Thoracic aorta (tissue), 2 donors: ENCODE measurements at places on chromosomes 3 and 15.

DNA sequence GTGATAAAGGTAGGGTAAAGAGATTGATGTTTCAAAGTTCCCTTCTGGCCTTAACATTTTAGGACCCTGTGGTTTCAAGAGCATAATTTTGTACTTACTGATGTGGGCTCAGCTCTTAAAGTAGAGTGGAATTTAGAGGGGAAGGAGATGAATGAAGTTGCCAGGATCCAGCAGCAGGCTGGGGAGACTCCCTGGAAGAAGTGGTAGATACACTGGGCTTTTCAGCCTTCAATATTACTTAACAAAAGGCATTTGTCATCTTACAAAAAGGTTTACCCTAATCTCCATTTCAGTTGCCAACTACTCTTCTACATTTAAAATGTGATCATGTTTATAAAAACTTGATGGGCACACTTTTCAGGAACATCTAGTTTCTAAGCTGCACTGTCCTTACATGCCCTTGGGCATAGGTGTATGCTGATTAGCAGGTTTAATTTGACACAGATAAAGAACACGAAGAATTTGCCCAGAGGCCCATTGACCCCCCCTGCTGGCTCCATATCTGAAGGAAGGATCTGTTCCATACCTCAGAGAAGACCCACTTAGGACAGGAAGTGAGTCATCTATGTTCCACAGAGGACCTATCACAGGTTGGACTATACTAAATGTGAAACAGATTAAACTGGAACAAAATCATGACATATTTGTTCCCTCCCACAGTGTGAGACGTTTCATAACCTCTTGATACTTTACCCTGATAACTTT is 93.0 kb upstream of the LPP start:
- H3K27ac ChIP-seq: no peak overlapping the region
- no peaks in the 10 kb centered on the region for H3K36me3 ChIP-seq
- no peaks in the 10 kb centered on the region for H3K27me3 ChIP-seq
- DNase-seq: no peak
- H3K4me1 ChIP-seq: peaks cover 8% of the 10 kb centered on the region

GRCh38 chr15:40323953-40324937 is 753 bp downstream of the INAFM2 start:
- peak overlapping the region; percentile 86 for H3K27ac ChIP-seq
- H3K36me3 ChIP-seq: no peaks in the 10 kb centered on the region
- peak overlapping the region; percentile 87 for H3K4me3 ChIP-seq

DNA sequence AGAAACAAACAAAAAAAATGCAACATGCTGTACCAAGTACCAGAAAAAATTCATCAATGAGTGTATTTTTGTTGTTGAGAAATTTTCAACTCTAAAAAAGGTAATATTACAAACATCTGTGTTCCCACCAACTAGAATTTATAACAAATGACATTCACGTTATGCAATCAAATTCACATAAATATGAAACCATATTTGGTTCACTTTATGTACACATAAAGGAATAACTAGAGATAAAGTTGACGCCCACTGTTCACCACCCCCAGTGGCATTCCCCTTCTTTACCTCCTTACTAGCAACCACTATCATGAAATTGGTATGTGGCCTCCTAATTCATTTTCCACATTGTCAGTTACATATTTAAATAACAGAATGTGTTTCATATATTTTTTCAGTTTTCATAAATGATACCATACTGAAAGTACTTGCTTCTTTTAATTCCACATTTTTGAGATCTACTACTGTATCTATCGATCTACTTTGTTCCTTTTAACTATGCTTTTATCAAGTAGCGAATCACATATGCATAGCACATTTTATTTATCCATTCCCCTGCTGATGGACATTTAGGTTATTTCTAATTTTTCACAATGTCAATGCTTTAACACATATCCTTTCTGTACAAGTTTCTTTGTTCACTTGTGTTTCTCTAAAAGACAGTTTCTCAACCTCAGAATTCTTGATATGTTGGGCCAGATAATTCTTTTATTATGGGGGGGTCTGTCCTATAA is 34.5 kb downstream of the TBC1D5 start:
- H3K27me3 ChIP-seq: no peaks in the 10 kb centered on the region
- H3K36me3 ChIP-seq: no peaks in the 10 kb centered on the region
- H3K4me1 ChIP-seq: no peaks in the 10 kb centered on the region

DNA sequence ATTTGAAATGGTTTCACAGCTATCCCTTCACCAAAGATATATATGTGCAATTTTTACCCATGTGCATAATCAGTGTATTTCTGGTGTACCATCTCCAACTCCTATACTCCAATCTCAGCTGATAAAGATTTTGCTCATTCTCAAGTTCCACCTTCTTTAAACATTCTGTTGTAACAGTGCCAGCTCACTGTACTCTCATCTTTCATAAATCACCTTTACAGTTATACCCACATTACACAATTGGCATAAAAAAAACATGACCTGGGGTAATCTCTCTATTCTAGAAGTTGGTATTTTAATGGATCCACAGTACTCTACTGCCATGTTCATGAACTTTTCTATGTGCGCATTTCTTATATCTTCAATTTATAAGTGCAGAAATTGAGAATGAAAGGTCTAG is 339.9 kb upstream of the DPH6 start:
- no peak overlapping the region for H3K4me3 ChIP-seq
- no peak overlapping the region for H3K27ac ChIP-seq
- DNase-seq: no peak
- H3K4me1 ChIP-seq: no peaks in the 10 kb centered on the region
- H3K27me3 ChIP-seq: no peaks in the 10 kb centered on the region

- H3K4me3 ChIP-seq: no peak overlapping the region
- no peaks in the 10 kb centered on the region for H3K27me3 ChIP-seq
- H3K4me1 ChIP-seq: no peaks in the 10 kb centered on the region
- no peak for DNase-seq
- H3K36me3 ChIP-seq: no peaks in the 10 kb centered on the region
Measured at GRCh38 chr3:38154033-38154494, 11.3 kb upstream of the OXSR1 start.

- H3K4me3 ChIP-seq: no peak overlapping the region
- peaks cover 55% of the 10 kb centered on the region for H3K36me3 ChIP-seq
- DNase-seq: no peak
Measured at GRCh38 chr15:90481023-90481422, 48.7 kb upstream of the CRTC3 start.

- H3K4me3 ChIP-seq: peak overlapping the region; percentile 44
- no peak for DNase-seq
- no peaks in the 10 kb centered on the region for H3K36me3 ChIP-seq
- H3K27ac ChIP-seq: no peak overlapping the region
- H3K4me1 ChIP-seq: no peaks in the 10 kb centered on the region
- no peaks in the 10 kb centered on the region for H3K27me3 ChIP-seq
Measured at GRCh38 chr15:87570206-87570605, 686.3 kb downstream of the NTRK3 start.

DNA sequence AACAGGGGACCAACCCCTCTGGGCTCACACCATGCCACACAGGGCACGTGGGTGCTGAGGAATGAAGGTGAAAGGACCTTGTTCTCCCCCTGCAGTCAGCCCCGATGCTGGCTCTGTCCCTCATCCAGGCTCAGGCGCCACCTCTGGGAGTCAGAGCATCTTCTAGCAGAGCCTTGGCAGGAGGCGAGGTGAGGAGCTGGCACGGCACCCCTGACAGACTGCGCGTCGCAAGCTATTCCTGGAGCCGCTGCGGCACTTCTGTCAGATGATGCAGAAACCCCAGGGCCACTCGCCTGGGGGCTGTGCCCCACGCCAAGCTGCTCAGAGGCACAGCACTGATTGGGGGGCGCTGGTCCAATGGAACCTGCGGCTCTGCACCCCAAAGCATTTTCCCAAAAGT is 62.0 kb downstream of the MGLL start:
- H3K4me3 ChIP-seq: no peak overlapping the region
- no peaks in the 10 kb centered on the region for H3K27me3 ChIP-seq
- H3K27ac ChIP-seq: no peak overlapping the region
- no peak for DNase-seq

DNA sequence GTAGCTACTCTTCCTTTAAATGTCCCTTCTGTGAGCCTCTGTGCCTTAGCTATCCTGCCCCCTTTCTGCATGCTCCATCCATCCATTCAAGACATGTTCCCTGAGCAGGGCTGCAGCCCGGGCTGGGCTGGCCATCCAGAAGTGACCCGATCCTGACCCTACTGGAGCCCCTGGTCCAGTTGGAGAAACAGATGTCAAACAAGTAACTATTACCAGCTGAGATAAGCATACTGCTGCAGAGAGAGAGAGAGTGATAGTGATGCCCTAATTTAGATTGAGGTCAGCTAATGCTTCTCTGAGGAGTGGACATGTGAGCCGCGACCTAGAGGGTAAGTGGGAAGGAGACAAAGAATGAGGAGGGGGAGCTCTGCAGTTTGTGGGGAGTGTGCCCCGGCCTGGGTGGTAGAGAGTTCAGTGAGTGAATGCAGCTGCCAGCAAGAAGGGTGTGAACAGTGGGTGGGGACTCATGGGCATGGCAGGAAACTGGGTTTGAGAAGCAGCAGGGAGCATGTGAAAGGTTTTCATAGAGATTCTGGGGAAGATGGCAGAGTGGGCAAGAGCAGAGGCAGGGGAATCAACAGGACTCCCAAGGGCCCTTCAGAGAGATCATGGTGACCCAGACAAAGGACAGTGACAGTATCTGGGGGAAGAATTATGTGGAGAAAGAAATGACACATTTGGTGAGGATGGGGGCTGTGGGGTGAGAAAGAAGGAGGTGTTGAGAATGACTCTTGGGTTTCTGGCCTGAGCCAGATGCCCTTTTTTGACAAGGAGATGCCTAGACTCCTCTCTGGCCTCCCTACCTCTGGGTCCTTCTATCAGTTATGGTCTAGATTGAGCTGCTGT is 44.9 kb downstream of the CHCHD6 start:
- no peak for DNase-seq
- H3K4me1 ChIP-seq: peaks cover 43% of the 10 kb centered on the region
- no peak overlapping the region for H3K4me3 ChIP-seq
- no peak overlapping the region for H3K27ac ChIP-seq
- H3K36me3 ChIP-seq: no peaks in the 10 kb centered on the region
- no peaks in the 10 kb centered on the region for H3K27me3 ChIP-seq

DNA sequence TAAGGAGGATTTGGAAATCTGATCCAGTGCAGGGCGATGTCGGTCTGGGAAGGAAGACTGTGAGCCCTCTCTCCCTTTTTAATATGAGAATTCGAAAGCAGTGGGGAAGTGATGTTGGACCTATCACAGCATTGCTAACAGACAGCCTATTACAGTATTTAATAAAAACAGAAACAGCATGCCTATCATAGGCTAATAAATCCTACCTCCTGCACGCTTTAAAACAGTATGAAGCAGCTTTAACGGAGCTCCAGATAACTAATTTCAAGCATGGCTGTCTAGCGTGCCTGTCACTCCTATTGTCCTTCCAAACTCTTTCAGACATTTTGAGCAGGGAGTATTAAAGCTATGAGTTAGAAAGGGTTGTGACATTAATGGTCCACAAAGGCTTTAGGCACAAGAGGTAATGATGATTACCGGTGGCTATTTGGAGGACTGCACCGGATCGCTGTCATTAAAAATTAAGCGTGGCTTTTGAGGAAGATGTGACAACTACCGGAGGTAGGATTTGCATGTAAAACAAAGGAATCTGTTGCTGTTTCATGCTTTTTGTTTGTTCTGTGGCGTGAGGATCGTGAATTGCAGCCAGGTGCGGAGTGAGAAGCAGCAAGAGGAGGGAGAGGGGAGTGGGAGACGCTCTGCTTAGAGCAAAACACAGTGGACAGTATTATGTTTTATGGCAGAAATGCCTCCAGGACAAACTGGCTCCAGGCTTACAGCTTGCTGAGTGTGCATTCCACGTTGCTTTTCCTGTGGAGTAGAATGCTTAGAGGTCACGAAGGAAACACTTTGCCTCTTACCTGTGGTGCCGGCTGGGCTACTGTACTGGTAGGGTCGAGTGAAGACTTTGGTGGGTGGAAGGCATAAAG is at the start of gene KCNMB2:
Gene KCNMB2 (plus strand): TSS at position 226 of the 869 bp plus-strand sequence.
- peaks cover 5% of the 10 kb centered on the region for H3K4me1 ChIP-seq
- H3K4me3 ChIP-seq: peak within 1 kb of the TSS; percentile 70
- no peak within 1 kb of the TSS for H3K27ac ChIP-seq
- no peaks in the 10 kb centered on the region for H3K27me3 ChIP-seq
- no peaks in the 10 kb centered on the region for H3K36me3 ChIP-seq
- DNase-seq: no peak

- DNase-seq: no peak
- no peaks in the 10 kb centered on the region for H3K27me3 ChIP-seq
- H3K36me3 ChIP-seq: no peaks in the 10 kb centered on the region
- H3K27ac ChIP-seq: no peak overlapping the region
- no peak overlapping the region for H3K4me3 ChIP-seq
Measured at GRCh38 chr3:30075514-30075913, 530.9 kb upstream of the TGFBR2 start.

DNA sequence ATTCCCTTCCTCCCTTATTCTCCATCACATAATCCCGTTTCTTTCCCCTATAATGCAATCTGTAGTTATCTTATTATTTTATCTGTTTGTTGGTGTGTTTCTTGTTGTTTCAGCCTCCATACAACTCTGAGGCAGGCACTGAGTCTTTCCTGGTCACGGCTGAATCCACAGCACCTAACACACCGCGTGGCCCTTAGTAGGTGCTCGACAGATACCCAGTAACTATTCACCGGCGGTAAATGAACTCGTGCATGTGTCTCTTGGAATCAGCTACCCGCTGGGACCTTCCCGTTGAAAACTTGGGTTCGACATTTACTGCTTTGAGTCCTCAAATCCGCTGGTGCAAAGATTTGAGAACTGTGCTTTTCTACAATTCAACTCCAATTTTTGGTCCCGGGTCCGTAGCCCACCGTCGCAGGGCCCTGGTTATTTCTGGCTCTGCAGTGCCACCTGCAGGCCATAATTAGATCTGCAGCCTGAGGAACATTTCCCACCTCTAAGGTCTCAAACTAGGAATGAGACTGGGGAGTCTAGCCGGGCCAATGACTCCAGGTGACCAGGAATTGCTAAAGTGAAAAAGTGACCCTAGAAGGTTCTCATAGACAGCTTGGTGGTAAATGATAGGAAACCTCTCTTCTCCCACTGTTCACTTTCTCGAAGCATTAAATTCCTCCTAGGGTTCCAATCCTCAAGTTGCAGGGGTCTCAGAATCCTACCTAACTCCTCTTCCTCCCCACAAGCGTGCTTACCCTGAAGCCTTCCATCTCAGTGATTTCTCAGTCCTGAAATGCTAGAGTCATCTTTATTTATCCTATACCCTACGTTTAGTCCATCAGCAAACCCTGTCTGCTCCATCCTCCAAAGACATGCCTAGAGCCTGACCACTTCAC is 40.0 kb upstream of the TRH start:
- no peaks in the 10 kb centered on the region for H3K36me3 ChIP-seq
- no peak overlapping the region for H3K27ac ChIP-seq
- H3K4me1 ChIP-seq: no peaks in the 10 kb centered on the region
- no peak for DNase-seq

GRCh38 chr3:159432682-159433340 is 555.8 kb upstream of the IL12A start:
- no peaks in the 10 kb centered on the region for H3K4me1 ChIP-seq
- H3K27me3 ChIP-seq: no peaks in the 10 kb centered on the region
- no peaks in the 10 kb centered on the region for H3K36me3 ChIP-seq
- H3K4me3 ChIP-seq: no peak overlapping the region
- no peak overlapping the region for H3K27ac ChIP-seq
- no peak for DNase-seq

GRCh38 chr3:101992863-101993262 is 143.5 kb downstream of the NFKBIZ start:
- no peaks in the 10 kb centered on the region for H3K36me3 ChIP-seq
- no peak for DNase-seq
- H3K27me3 ChIP-seq: no peaks in the 10 kb centered on the region

GRCh38 chr3:171774521-171774920 is 35.8 kb downstream of the PLD1 start:
- H3K4me1 ChIP-seq: peaks cover 11% of the 10 kb centered on the region
- no peaks in the 10 kb centered on the region for H3K27me3 ChIP-seq
- no peak for DNase-seq
- no peak overlapping the region for H3K4me3 ChIP-seq
- no peak overlapping the region for H3K27ac ChIP-seq
